Motor neuron (in vitro differentiated cells): ENCODE measurements at places on chromosomes 2 and 18. TPM values are rescaled to one million over a fixed set of nuclear protein-coding genes. Genes with fewer than 3 reads are reported as not detected.

- ATAC-seq: peak; percentile 45
These were observed 1.3 kb downstream of the PKP4 start for GRCh38 chr2:158457826-158458616.

DNA sequence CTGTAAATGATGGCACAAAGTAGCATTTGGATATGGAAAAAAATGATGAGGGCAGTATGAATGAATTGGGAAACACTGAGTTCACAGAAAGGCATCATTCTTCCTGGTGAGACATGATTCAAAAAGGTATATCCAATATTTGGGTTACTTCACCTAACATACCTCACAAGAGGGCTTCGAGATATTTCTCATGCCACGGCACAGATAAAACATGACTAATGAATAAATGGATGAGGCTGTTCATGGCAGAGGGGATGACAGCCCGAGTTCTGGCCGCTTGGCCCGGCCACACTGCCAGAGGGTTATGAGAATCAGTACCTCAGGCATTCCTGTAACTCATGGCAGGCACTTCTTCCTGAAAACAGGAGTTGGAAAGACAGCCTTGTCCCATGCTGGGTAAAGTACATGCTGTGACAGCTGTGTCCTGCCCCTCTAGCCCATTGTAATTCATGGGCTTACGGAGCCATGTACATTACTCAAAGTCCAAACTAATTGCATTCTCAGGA, 116.0 kb upstream of the ACVR1C start:
- ATAC-seq: no peak

DNA sequence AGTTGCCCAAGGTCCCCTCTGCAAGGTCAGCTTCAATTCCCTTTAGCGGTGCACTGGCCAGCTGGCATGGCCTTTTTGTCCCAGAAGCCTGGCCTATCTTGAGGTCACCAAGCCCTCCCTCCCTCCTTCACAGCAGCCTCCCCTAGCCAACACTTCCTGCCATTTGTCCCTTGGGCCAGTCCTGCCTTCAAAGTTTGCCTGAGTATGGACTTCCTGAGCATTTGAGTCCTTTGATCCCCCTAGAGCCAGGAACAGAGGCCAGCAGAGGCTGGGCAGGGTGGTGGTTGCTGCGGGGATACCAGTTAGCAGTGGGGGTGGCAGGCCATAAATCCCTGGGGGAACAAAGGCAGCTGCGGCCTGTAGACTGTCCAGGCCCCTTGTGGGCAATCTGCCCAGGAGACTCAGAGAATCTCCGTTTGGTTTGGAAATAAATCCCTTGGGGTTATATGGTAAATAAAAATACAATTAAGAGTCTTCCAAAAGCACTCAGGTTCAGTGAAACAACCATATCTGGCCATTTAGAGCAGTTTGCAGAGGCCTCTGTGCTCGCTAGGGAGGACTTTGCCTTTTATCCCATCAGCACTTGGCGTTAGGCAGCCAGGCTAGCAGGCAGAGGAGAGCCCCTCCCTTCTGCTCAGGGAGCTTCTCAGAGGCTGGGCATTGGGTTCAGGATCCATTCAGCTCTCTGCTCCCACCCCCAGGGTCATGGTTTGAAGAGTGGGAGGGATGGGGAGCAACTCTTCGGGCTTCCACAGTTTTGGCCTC, 3.1 kb upstream of the HES6 start:
- no peak for ATAC-seq

DNA sequence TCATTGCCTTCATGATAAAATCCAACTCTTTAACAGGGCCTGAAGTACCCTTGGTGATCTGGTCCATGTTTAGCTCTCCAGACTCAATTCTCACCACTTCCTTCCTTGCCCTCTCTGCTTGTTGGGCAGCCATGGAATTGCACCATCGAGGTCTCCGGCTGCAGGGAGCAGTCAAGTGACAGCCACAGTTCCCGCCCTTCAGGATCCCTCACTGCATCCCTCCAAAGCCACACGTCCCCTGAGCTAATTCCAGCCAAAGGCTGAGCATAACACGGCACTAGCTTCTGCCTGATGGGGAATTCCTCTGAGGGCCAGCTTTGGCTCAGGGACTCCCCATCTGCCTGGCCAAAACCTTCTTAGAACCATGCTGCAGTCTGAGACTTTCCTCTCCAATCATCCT, 47.4 kb upstream of the SLC1A4 start:
- no peak for ATAC-seq

DNA sequence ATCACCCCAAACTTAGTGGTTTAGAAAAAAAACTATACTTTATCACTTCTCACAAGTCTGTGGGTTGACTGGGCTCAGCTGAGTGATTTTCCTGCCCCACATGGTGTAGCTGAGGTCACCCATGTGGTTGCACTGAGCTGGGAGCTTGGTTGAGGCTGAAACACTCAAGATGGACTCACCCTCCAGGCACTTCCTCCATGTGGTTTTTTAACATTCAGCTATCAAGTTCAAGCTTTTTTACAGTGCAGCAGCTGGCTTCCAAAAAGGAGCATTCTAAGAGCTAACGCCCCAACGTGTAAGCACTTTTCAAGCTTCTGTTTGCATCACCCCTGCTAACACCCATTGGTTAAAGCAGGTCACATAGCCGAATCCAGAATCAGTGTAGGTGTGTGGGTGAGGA, 105.9 kb upstream of the CREB1 start:
- ATAC-seq: peak; percentile 98

ALLC gene
- total RNA-seq: 0.82 and 1.1 TPM in 2 replicates

UGT1A1 gene
- 1.6 and 2.2 TPM in 2 replicates for total RNA-seq
